ENCODE measurements at places on chromosomes 6 and 20. TPM values are rescaled to one million over a fixed set of nuclear protein-coding genes. Genes with fewer than 3 reads are reported as not detected.

GRCh38 chr6:1679688-1680068 lies 70.0 kb downstream of the FOXC1 start:
- no peaks in the 10 kb centered on the region for H3K4me1 ChIP-seq
- DNase-seq = no peak
- H3K27me3 ChIP-seq = no peaks in the 10 kb centered on the region
- no peak overlapping the region for H3K27ac ChIP-seq
- H3K36me3 ChIP-seq = no peaks in the 10 kb centered on the region

ARHGAP40 gene
- 1.2 TPM for polyA plus RNA-seq

DNA sequence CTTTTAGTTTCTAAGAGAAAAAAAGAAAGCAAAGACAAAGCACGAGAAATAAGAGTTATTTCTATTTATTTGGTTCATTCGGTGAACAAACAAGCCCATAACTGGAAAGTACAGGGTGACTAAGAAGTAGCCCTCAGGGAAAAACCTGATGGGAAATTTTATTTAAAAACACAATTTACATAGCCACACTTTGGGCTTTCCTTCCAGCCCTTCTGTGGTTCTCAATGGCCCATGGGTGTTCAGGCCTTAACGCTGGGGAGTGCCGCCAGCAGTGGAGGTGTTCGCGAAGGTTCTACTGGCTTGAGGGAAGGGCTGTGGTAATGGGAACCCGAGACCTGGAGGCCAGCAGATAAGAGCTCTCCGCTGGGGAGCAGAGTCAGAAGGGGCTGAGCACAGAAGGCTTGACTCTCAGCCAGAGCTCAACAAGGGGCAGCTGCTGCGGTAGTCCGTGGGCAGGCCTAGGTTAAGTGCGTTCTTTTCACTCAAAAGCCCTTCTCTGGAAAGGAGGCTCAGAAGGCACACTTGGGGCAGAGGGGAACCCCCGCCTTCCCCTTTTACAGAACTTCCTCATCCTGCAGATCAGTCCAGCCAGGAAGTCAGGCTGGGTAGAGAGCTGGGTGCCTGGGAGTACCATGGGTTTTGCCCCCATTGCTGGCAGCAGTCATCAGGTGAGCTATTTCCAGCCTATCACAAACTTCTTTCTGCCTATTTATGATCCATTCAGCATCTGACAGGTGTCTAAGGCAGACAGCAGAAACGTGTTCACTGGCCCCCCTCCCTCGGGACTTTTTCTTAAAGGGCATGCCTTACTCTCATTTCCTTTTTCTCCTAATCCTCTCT lies 8.8 kb upstream of the CD83 start:
- H3K27me3 ChIP-seq = peaks cover 3% of the 10 kb centered on the region
- no peak for DNase-seq
- H3K36me3 ChIP-seq = no peaks in the 10 kb centered on the region
- H3K27ac ChIP-seq = no peak overlapping the region
- peaks cover 5% of the 10 kb centered on the region for H3K4me1 ChIP-seq

DNA sequence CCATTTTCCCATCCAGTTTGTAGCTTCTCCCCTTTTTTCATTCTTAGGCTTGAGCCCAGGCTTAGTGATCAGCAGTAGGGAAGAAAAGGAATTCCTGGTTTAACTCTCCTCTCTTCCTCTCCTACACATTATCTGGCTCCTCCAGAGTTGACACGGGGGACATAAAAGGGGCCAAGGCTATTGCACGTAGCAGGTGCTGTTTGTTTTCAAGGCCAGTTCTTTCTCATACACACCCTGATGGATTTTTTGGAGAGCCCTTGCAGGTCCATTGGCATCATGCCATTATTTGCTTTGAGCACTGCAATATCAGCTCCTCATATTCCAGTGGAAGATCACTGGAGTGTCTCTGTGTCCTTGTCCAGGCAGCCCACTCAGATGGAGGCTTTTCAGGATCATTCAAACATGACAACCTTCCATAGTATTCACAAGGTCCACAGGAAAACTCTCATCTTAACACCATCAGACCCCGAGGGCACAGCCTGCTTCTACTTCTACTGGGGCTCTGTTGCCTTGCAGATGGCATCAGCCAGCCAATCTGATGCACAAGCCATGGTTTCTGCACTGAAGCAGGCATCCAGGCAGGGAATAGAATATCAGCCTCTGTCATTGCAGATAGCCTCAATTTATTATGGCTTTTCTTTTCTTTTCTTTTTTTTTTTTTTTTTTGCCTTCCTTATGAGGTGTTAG lies 18.8 kb downstream of the PLCB4 start:
- H3K27me3 ChIP-seq = no peaks in the 10 kb centered on the region
- no peak overlapping the region for H3K27ac ChIP-seq
- H3K36me3 ChIP-seq = no peaks in the 10 kb centered on the region

DNA sequence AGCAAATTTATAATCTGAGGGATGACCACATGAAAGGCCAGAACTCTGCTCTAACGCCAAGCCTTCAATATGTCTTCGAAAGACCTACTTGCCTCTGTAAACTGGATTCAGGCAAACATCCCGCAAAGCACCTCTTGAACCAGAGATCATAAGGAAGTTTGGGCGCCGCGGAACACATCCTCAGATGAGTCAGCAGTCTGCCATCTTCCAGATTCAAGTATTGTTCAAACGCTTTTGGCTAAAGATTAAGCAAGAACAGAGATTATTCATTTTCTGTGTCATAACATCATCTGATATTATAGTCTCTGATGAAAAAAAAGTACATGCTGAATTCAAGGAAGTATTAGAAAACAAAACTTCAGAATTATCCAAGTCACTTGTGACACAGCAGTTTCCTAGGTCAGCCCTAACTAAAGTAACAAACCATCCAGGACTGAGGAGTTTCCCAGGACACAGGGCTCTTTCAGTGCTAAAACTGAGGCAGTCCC lies 20.8 kb downstream of the TBC1D7 start:
- no peak for DNase-seq
- no peak overlapping the region for H3K4me3 ChIP-seq
- peaks cover 9% of the 10 kb centered on the region for H3K36me3 ChIP-seq
- no peaks in the 10 kb centered on the region for H3K27me3 ChIP-seq
- peak overlapping the region; percentile 10 for H3K27ac ChIP-seq

DNA sequence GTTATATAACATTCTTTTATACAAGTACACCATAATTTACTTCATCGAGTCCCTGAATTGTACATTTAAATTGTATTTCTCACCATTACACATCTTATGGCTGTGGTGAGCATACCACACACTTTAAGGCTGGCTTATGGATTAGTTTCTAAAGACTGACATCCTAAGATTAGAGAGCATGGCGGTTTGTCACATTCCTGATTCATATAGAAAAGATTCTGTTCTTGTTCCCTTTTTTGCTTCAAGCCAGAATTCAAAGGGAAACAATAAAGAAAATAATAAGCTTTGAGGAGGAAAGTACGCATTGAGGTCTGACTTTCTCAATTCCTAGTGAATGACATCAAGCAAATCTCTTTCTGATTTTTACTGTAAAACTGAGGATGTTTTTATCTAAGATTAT lies 2.5 kb downstream of the BTN1A1 start:
- no peaks in the 10 kb centered on the region for H3K36me3 ChIP-seq
- no peak for DNase-seq
- H3K27me3 ChIP-seq = peaks cover 25% of the 10 kb centered on the region
- H3K4me1 ChIP-seq = peaks cover 4% of the 10 kb centered on the region
- H3K27ac ChIP-seq = no peak overlapping the region

DNA sequence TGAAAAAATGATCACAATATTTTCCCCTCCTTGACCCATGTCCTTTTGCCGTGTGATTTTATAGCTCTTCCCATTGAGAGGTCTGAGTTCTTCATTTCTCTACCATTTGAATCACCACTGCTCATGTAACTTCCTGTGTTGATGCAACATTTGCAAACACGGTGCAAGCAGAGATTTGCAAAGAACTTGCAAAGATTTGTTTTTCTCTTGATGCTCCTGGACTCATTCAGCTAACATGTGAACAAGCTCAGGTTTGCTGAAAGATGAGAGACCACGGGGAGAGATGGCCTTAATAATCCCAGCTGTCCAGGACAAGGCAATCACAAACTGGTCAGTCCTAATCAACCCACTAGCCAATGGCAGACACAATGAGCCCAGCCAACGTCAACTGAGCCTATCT lies 8.6 kb downstream of the VNN2 start:
- no peaks in the 10 kb centered on the region for H3K27me3 ChIP-seq
- no peak overlapping the region for H3K27ac ChIP-seq
- DNase-seq = no peak
- no peaks in the 10 kb centered on the region for H3K36me3 ChIP-seq

SLC35F1 gene
- not detected for polyA plus RNA-seq

GRCh38 chr20:38184101-38184500 lies 19.0 kb upstream of the TGM2 start:
- no peaks in the 10 kb centered on the region for H3K36me3 ChIP-seq
- H3K27ac ChIP-seq = peak overlapping the region; percentile 36
- H3K4me3 ChIP-seq = no peak overlapping the region
- peaks cover 33% of the 10 kb centered on the region for H3K4me1 ChIP-seq

GRCh38 chr6:49776444-49776843 lies 10.6 kb downstream of the PGK2 start:
- no peaks in the 10 kb centered on the region for H3K27me3 ChIP-seq
- DNase-seq = no peak
- no peak overlapping the region for H3K27ac ChIP-seq

GRCh38 chr20:40646813-40647212 lies 42.2 kb downstream of the MAFB start:
- peaks cover 28% of the 10 kb centered on the region for H3K4me1 ChIP-seq
- no peak for DNase-seq
- H3K27me3 ChIP-seq = no peaks in the 10 kb centered on the region
- no peaks in the 10 kb centered on the region for H3K36me3 ChIP-seq
- H3K4me3 ChIP-seq = no peak overlapping the region
- H3K27ac ChIP-seq = no peak overlapping the region

DNA sequence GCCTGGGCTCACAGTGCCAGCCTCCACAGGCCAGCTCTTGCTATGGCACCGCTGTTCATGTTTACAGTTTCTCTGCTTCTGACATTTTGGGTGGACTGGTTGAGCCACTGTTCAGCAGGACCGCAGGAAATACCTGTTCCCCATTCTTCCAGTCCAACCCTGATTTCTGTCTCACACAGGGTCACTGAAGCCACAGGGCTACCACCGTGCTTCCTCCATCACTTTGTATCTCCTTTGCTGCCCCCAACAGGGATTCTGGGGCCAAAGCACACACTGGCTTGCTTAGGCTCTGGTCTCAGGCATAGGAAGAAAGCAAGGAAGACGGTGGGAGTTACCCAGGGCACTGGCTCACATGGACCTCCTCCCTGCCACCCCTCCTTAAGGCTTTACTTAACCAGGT lies 164.5 kb downstream of the UNC5CL start:
- peaks cover 10% of the 10 kb centered on the region for H3K4me1 ChIP-seq
- peaks cover 9% of the 10 kb centered on the region for H3K27me3 ChIP-seq
- no peak overlapping the region for H3K27ac ChIP-seq
- H3K36me3 ChIP-seq = no peaks in the 10 kb centered on the region

BHLHE23 gene
- polyA plus RNA-seq = not detected

DNA sequence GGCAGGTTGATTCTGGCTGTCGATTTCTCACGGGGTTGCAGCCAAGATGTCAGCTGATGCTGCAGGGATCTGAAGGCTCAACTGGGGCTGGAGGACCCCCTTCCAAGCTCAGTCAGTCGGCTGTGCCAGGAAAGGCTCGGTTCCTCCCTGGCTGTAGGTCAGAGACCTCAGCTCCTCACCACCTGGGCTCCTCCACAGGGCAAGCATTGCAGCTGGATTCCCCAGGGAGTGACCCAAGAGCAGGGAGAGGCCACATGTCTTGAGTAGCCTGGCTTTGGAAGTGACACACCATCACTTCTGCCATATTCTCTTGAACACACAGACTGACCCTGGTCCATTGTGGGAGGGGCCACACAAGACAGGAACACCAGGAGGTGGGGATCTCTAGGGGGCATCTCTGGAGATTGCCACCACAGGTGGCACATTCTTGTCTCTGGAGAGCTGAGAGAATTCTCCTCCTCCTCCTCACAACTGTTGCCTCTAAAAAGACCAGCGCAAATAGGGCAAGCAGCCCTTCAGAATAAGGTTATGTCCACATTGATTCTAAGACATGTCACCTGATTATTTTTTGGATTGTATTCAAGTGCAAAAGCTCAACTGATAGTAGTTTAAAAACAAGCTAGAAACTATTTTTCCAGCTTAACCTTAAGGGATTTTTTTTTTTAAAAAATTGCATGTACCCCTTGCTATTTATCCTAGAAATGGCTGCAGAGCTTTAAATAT lies 270.5 kb downstream of the NRN1 start:
- no peaks in the 10 kb centered on the region for H3K36me3 ChIP-seq
- H3K4me1 ChIP-seq = no peaks in the 10 kb centered on the region
- H3K27ac ChIP-seq = no peak overlapping the region
- no peak overlapping the region for H3K4me3 ChIP-seq
- DNase-seq = no peak

- no peak overlapping the region for H3K4me3 ChIP-seq
- H3K36me3 ChIP-seq = no peaks in the 10 kb centered on the region
- no peak overlapping the region for H3K27ac ChIP-seq
- H3K27me3 ChIP-seq = no peaks in the 10 kb centered on the region
- H3K4me1 ChIP-seq = no peaks in the 10 kb centered on the region
- no peak for DNase-seq
These were observed 298.4 kb downstream of the UTRN start for GRCh38 chr6:144583614-144583954.

- no peaks in the 10 kb centered on the region for H3K36me3 ChIP-seq
- no peak overlapping the region for H3K27ac ChIP-seq
- no peak for DNase-seq
- H3K4me3 ChIP-seq = no peak overlapping the region
These were observed 299.8 kb downstream of the LRFN2 start for GRCh38 chr6:40287296-40287850.

DNA sequence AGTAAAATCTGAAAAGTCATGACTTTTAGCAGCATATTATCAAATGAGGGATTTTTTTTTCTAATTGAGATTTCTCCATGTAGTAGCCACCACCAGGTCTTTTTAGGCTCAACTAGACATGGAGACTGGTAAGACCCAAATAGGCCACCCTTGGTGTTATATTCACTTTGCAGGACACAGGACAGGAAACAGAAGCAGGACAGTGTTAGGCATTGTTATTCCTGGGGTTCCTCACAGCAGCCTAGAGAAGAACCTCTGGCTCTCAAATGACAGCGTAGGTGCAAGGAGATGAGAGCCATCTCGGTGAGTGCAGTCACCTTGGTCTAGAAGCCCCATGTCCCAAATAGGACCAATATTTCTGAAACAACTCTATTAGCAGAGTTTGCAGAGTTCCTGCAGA lies 19.2 kb upstream of the PBOV1 start:
- H3K36me3 ChIP-seq = no peaks in the 10 kb centered on the region
- H3K27ac ChIP-seq = no peak overlapping the region
- H3K4me1 ChIP-seq = no peaks in the 10 kb centered on the region
- H3K27me3 ChIP-seq = no peaks in the 10 kb centered on the region
- H3K4me3 ChIP-seq = no peak overlapping the region

GRCh38 chr6:36290668-36291620 lies 21.1 kb downstream of the PNPLA1 start:
- H3K27me3 ChIP-seq = peaks cover 5% of the 10 kb centered on the region
- peaks cover 15% of the 10 kb centered on the region for H3K4me1 ChIP-seq

GRCh38 chr6:138293428-138294395 lies 75.4 kb upstream of the PBOV1 start:
- no peak overlapping the region for H3K4me3 ChIP-seq
- DNase-seq = no peak
- no peak overlapping the region for H3K27ac ChIP-seq
- no peaks in the 10 kb centered on the region for H3K27me3 ChIP-seq
- no peaks in the 10 kb centered on the region for H3K36me3 ChIP-seq
